H1 (cell line): ENCODE measurements at places on chromosomes 4 and X. TPM values are rescaled to one million over a fixed set of nuclear protein-coding genes. Genes with fewer than 3 reads are reported as not detected.
A peak's percentile ranks its signal among the peaks of the same experiment; 100 is the strongest.

- no peak overlapping the region for H3K27ac ChIP-seq
- no peaks in the 10 kb centered on the region for H3K36me3 ChIP-seq
- no peaks in the 10 kb centered on the region for H3K27me3 ChIP-seq
- H3K4me1 ChIP-seq: no peaks in the 10 kb centered on the region
- no peak for DNase-seq
- no peak overlapping the region for H3K4me3 ChIP-seq
Observed at GRCh38 chrX:37786624-37787422, 7.0 kb downstream of the CYBB start.

The C4orf36 gene
- 1.5 TPM in 2 replicates for total RNA-seq

GRCh38 chrX:54359408-54359807, 1.6 kb upstream of the WNK3 start:
- no peaks in the 10 kb centered on the region for H3K36me3 ChIP-seq
- no peaks in the 10 kb centered on the region; the same call in 1 of the 2 replicates for H3K4me1 ChIP-seq
- no peak overlapping the region for H3K4me3 ChIP-seq
- H3K27me3 ChIP-seq: no peaks in the 10 kb centered on the region

The CLGN gene
- total RNA-seq: 3.1 and 3.2 TPM in 2 replicates

- H3K4me3 ChIP-seq: no peak overlapping the region
- no peaks in the 10 kb centered on the region for H3K27me3 ChIP-seq
- H3K27ac ChIP-seq: no peak overlapping the region
- H3K4me1 ChIP-seq: no peaks in the 10 kb centered on the region
Observed at GRCh38 chr4:52848254-52848653, 13.9 kb upstream of the RASL11B start.

GRCh38 chr4:133148690-133149363, at the start of gene PCDH10:
Gene PCDH10 (plus strand): TSS chr4:133149294. CDS start chr4:133150141, 847 bp downstream.
- H3K36me3 ChIP-seq: no peaks in the 10 kb centered on the region
- peaks cover 45% of the 10 kb centered on the region for H3K27me3 ChIP-seq
- peak; percentile 88 for DNase-seq
- no peak within 1 kb of the TSS for H3K27ac ChIP-seq

- peak; percentile 29 for DNase-seq
- H3K36me3 ChIP-seq: no peaks in the 10 kb centered on the region
- no peaks in the 10 kb centered on the region for H3K4me1 ChIP-seq
- no peak overlapping the region for H3K27ac ChIP-seq
- no peak overlapping the region for H3K4me3 ChIP-seq
Observed at GRCh38 chrX:861340-861890, 230.8 kb downstream of the SHOX start.

- no peaks in the 10 kb centered on the region for H3K27me3 ChIP-seq
- peaks cover 9% of the 10 kb centered on the region for H3K4me1 ChIP-seq
- DNase-seq: no peak
Observed at GRCh38 chr4:26034849-26035248, 120.8 kb downstream of the SMIM20 start.

- no peaks in the 10 kb centered on the region; the same call in 1 of the 2 replicates for H3K36me3 ChIP-seq
- H3K27ac ChIP-seq: no peak overlapping the region
- H3K27me3 ChIP-seq: no peaks in the 10 kb centered on the region
- peaks cover 18% of the 10 kb centered on the region for H3K4me1 ChIP-seq
- H3K4me3 ChIP-seq: no peak overlapping the region
Observed at GRCh38 chr4:173237762-173238161, 69.2 kb downstream of the GALNT7 start.

- no peak for DNase-seq
- no peaks in the 10 kb centered on the region for H3K4me1 ChIP-seq
- no peaks in the 10 kb centered on the region for H3K36me3 ChIP-seq
- no peak overlapping the region for H3K27ac ChIP-seq
- no peak overlapping the region for H3K4me3 ChIP-seq
- H3K27me3 ChIP-seq: no peaks in the 10 kb centered on the region
Observed at GRCh38 chr4:185955826-185956543, 113.0 kb upstream of the TLR3 start.

The SPON2 gene
- total RNA-seq: 2.8 and 3.2 TPM in 2 replicates

DNA sequence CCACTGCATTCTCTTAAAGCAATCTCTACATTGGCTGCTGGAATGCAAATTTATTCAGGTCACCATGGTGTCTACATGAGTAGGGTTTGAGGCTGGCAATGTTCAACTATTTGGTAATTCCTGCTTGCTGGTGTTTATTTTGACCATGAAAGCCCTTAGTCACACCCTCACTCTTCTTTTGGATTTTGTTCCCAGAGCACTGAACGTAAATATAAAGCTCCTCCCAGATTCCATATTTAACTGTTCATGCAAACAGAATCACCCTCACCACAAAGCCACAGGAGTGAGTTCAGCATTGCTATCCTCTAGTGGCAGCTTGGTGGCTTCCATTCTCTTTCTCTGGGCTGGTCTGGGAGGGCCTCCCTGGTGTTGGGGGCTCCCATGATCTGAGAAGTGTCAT, 82.8 kb downstream of the LNX1 start:
- no peak for DNase-seq
- no peak overlapping the region for H3K4me3 ChIP-seq
- H3K36me3 ChIP-seq: no peaks in the 10 kb centered on the region
- H3K4me1 ChIP-seq: no peaks in the 10 kb centered on the region
- H3K27ac ChIP-seq: no peak overlapping the region
- no peaks in the 10 kb centered on the region for H3K27me3 ChIP-seq

GRCh38 chr4:108693819-108694218, 43.4 kb downstream of the OSTC start:
- H3K27ac ChIP-seq: no peak overlapping the region
- no peak for DNase-seq
- no peaks in the 10 kb centered on the region for H3K27me3 ChIP-seq
- H3K4me3 ChIP-seq: no peak overlapping the region

GRCh38 chr4:17030543-17030942, 132.1 kb upstream of the LDB2 start:
- no peaks in the 10 kb centered on the region for H3K27me3 ChIP-seq
- H3K27ac ChIP-seq: no peak overlapping the region
- H3K36me3 ChIP-seq: no peaks in the 10 kb centered on the region
- H3K4me1 ChIP-seq: peaks cover 7% of the 10 kb centered on the region

- H3K27ac ChIP-seq: no peak overlapping the region
- no peaks in the 10 kb centered on the region for H3K27me3 ChIP-seq
- H3K36me3 ChIP-seq: no peaks in the 10 kb centered on the region
- H3K4me3 ChIP-seq: peak overlapping the region; percentile 60; the same call in 1 of the 2 replicates
Observed at GRCh38 chr4:46124773-46125413, 1.0 kb upstream of the GABRG1 start.

GRCh38 chr4:181755846-181756245, 487.4 kb upstream of the TENM3 start:
- no peaks in the 10 kb centered on the region for H3K27me3 ChIP-seq
- no peak overlapping the region for H3K4me3 ChIP-seq
- DNase-seq: no peak
- H3K4me1 ChIP-seq: no peaks in the 10 kb centered on the region
- H3K36me3 ChIP-seq: no peaks in the 10 kb centered on the region

- DNase-seq: no peak
- no peaks in the 10 kb centered on the region for H3K4me1 ChIP-seq
- no peaks in the 10 kb centered on the region for H3K36me3 ChIP-seq
- H3K27ac ChIP-seq: no peak overlapping the region
- no peaks in the 10 kb centered on the region for H3K27me3 ChIP-seq
Observed at GRCh38 chr4:3644849-3645627, 112.8 kb upstream of the LRPAP1 start.

GRCh38 chr4:70062000-70062399, 11.8 kb downstream of the HTN1 start:
- no peaks in the 10 kb centered on the region for H3K27me3 ChIP-seq
- no peaks in the 10 kb centered on the region for H3K36me3 ChIP-seq
- peaks cover 3% of the 10 kb centered on the region for H3K4me1 ChIP-seq
- no peak overlapping the region for H3K4me3 ChIP-seq

DNA sequence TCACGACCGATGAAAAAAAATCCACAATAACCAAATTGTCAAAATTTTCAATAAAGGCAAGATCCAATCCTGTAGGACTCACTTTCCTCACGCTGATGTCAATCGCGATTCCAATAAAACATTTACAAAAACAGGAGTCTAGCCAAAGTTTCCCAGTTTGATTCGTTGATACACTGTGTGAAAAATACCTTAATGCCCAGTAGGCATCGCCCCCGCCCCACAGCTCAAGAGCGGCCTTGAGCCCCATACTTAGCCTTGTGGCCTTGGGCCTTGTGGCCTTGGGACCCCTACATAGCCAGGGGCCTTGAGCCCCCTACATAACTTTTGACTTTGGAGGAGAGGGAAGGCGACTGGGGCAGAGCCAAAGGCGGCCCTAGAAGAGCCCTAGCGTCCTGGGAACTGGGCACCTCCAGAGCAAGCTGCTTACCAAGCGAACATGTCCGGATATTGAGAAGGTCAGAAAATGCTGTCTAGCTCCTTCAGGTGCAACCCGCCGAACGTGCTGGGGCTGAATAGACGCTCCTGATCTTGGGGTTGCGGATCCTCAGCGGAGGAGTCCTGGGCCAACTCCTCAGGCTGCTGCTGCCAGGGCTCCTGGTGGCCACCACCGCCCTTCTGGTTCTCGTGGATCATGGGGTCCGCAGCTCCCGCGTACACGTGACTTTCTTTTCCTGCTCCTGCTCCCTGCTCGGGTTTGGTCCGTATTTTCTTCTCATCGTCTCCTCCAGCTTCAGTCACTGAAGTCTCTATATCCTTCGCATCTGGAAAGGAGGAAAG, 62.9 kb downstream of the RHOXF2B start:
- no peaks in the 10 kb centered on the region for H3K4me1 ChIP-seq
- peaks cover 45% of the 10 kb centered on the region for H3K27me3 ChIP-seq
- no peaks in the 10 kb centered on the region for H3K36me3 ChIP-seq
- H3K27ac ChIP-seq: no peak overlapping the region
- DNase-seq: peak; percentile 50
- peak overlapping the region; percentile 61 for H3K4me3 ChIP-seq

The UGT2A1 gene
- 0.19 TPM in 1 of 2 replicates, not detected in the other for total RNA-seq

DNA sequence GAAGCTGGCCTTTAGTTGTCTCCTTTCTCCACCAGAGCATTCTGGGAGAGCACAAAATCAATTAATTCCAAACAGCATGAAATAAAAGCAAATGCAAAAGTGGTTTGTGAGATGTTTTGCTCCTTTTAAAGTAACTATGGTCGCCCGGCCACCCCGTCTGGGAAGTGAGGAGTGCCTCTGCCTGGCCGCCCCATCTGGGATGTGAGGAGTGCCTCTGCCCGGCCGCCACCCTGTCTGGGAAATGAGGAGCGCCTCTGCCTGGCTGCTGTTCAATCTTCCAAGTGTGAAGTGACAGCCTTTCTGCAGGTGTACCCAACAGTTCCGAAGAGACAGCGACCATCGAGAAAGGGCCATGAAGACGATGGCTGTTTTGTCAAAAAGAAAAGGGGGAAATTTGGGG, 381.3 kb upstream of the FGF16 start:
- no peak overlapping the region for H3K27ac ChIP-seq
- H3K4me3 ChIP-seq: no peak overlapping the region
- no peaks in the 10 kb centered on the region for H3K27me3 ChIP-seq
- no peaks in the 10 kb centered on the region for H3K4me1 ChIP-seq

DNA sequence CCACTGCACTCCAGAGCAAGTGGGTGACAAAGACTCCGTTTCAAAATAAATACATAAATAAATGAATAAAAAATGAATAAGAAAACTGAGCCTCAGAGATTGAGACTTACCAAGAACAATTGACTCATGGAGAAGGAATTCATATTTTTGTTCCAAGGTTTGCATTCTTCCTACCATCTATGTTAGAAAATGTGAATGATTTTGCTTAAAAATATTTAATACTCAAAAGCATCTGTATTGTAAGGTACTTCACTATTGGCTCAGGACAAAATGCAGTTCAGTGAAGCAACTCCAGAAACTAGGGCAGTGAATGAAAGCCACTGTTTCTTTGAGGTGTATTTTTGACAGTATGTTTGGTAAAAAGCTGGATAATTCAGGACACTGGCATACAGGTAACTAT, 54.1 kb downstream of the XAGE2 start:
- no peak overlapping the region for H3K27ac ChIP-seq
- no peaks in the 10 kb centered on the region for H3K4me1 ChIP-seq
- no peak overlapping the region for H3K4me3 ChIP-seq

The P2RY4 gene
- not detected in 2 replicates for total RNA-seq

DNA sequence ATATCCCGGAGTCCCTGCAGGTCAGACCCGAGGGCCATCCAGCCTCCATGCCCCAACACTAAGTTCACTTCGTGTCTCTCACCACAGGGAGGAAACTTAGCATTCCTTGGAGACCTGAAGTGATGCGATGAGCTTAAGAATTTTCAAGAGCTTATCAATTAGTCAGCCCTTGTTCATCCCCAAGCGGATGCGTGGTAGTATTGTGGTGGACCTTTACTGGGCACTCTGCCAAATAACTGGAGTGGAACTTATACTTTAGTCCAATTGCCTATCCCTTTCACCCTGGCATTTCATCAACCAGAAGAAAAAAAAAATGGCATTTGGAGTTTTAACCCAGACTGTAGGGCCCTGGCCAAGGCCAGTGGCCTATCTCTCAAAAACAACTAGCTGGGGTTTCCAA, 137.1 kb downstream of the RELL1 start:
- no peaks in the 10 kb centered on the region for H3K27me3 ChIP-seq
- DNase-seq: no peak

- no peak overlapping the region for H3K4me3 ChIP-seq
- H3K4me1 ChIP-seq: peaks cover 5% of the 10 kb centered on the region
- H3K27ac ChIP-seq: no peak overlapping the region
Observed at GRCh38 chr4:128604840-128605239, 204.7 kb upstream of the JADE1 start.

GRCh38 chr4:142818031-142818430, 28.1 kb downstream of the INPP4B start:
- DNase-seq: no peak
- H3K36me3 ChIP-seq: no peaks in the 10 kb centered on the region
- H3K27ac ChIP-seq: no peak overlapping the region
- H3K4me1 ChIP-seq: no peaks in the 10 kb centered on the region

- H3K4me3 ChIP-seq: no peak overlapping the region
- H3K27me3 ChIP-seq: no peaks in the 10 kb centered on the region
- H3K4me1 ChIP-seq: no peaks in the 10 kb centered on the region
Observed at GRCh38 chrX:136159611-136160025, 12.3 kb downstream of the FHL1 start.

DNA sequence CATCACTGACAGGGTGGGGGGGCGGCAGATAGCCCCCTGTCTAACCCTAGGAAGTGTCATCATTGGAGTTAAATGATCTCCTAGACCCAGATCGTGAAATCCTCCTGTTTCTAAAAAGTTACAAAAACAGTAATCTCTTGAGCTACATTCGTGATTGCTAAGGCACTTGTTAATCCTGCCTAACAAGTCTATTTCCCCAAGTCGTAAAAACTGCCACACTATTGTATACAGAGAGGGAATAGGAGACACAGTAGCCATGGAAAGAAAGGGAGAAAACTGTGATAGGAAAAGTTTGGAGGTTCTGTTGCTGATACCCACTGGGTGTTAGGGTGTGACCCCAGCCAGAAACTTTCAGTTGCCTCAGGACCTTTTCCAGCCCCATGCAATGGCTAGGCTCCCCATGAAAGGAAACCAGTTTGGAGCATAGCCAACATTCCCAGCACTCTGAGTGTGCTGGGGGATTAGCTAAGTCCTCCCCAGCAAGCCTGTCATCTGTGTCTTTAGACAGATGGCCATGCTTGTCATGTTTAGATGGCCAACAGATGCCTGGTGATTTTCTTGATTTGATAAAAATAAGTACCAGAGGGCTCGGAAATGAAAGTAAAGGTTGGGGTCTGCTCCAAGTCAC, 63.3 kb upstream of the ANXA10 start:
- no peaks in the 10 kb centered on the region for H3K4me1 ChIP-seq
- no peak overlapping the region for H3K4me3 ChIP-seq
- no peak overlapping the region for H3K27ac ChIP-seq
- H3K27me3 ChIP-seq: no peaks in the 10 kb centered on the region
- no peaks in the 10 kb centered on the region for H3K36me3 ChIP-seq

- no peaks in the 10 kb centered on the region for H3K27me3 ChIP-seq
- DNase-seq: no peak
- H3K4me3 ChIP-seq: no peak overlapping the region
- H3K4me1 ChIP-seq: no peaks in the 10 kb centered on the region
Observed at GRCh38 chr4:182895791-182896292, 21.3 kb downstream of the DCTD start.
